ENCODE measurements at places on chromosomes 3 and 15.

GRCh38 chr15:52427804-52428203, 100.9 kb downstream of the MYO5A start:
- DNase-seq = no peak

- no peak for DNase-seq
These were observed 19.3 kb downstream of the PDZRN3 start for GRCh38 chr3:73605412-73605811.

DNA sequence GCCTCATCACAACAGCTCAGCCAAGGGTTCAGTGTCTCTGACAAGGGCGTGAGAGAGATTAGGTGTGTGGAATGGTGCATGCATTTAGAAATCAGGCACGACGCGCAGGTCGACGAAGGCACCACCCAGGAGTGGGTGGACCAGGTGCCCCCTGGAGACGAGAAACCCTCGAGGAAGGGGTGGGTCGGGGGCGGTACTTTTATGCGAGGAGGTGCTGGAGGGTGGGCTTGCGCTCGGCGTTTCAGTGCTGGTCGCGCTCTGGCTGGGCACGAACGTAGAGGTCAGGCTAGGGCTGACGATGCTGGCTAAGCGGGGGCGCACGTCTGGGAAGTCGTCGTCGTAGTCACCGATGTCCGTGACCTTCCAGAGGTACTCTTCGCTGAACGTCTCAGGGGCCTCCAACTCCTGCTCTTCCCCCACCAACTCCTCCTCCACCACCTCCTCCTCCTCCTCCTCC, 393 bp downstream of the ERICH6 start:
- DNase-seq = peak; percentile 14

- no peak for DNase-seq
These were observed 61.5 kb downstream of the NUP210 start for GRCh38 chr3:13358643-13359042.

DNA sequence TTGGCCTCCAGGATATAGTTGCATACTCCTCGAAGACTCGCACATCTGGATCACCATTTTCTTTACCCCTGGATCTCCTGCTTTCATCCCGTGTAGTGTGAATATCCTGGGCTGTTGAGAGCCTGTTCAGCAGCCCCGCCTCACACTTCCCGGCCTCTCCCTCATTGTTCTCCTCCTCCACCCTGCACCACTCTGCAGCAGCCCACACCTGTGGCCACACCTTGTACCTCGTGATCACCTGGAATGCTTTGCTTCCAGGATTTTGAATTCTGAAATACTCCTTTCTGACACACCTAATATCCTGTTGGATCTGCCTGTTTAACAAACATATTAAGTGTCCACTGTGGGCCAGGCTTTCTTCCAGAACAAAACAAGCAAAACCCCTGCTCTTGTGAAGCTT, 14.4 kb downstream of the ABHD17C start:
- DNase-seq = no peak

DNA sequence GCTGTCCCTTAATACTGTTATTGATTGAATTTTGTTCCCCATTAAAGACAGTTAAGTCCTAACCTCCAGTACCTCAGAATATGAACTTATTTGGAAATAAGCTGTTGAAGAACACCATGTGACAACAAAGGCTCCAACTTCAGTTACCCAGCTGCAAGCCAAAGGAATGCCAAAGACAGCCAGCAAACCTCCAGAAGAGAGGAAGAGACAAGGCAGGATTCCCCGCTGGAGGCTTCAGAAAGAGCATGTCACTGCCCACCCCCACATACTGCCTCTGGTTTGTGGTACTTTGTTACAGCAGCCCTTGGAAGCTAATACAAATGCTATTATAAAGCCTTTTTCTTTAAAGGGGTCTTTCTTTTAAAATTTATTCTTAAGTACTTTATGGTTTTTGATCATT, 18.4 kb upstream of the NEK10 start:
- no peak for DNase-seq

GRCh38 chr3:72095521-72095920, 310.6 kb upstream of the PROK2 start:
- DNase-seq = no peak

DNA sequence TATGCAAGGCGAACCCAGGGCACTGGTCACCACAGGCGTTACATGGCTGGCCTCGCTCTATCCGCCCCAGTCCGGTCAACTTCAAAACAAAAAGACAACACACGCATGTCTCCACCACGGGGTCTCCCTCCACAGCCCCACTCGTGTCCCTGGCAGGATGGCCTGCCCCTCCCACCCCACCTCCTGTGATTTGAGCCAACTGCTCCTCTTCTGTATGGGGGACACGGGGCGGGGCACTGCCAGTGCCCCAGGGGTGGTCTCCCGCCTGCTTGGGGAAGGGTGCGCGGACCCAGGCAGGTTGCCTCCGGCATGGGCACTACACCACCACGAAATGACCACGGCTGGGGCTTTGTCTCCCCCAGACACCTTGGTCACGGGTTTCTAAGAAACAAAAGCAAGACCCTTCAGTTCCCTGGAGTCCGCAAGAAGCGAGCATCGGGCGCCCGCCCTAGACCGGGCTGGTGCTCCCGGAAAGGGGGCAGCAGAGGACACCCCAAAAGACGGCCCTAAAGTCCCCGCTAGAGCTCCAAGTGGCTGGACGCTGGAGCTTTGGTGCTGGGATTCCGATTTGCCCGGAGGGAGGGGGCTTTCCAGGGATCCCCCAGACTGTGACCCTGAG, 219.3 kb upstream of the PRICKLE2 start:
- DNase-seq = no peak

DNA sequence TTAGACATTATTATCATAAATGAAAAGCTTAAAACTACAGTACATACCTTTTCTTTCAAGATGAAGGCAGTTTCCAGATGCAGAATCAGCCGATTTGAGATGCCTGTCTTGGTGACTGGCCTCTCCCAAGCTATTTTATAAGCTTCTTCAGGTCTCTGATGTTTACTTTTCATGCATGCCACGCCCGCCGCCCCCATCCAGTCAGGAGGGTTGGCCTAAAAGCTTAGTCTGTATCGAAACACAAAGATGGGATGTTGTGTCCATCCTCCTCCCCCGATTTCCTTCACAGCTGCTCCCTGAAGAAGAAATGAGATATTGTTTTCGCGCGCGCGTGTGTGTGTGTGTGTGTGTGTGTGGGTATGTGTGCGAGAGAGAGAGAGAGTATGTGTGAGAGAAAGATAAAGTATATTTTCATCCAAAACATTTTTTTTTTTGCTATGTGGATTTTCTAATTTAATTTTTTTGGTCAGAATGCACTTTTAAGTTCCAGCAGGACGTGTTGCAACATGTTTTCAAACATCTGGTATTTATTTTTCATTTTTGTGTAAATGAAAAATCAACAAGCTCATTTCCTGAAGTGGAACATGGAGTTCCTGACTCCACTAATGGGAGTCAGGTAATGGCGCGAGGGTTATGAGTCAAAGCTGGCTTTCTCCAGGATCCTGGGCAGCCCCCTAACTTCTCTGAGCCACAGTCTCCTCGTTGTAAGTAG, at the start of gene APOD:
Gene APOD, minus strand, starts transcription at position 110 of the 712 bp plus-strand sequence. CDS start 4,479 bp downstream, outside the sequence.
- no peak for DNase-seq

- no peak for DNase-seq
These were observed 1463.4 kb downstream of the SI start for GRCh38 chr3:163614886-163615285.

DNA sequence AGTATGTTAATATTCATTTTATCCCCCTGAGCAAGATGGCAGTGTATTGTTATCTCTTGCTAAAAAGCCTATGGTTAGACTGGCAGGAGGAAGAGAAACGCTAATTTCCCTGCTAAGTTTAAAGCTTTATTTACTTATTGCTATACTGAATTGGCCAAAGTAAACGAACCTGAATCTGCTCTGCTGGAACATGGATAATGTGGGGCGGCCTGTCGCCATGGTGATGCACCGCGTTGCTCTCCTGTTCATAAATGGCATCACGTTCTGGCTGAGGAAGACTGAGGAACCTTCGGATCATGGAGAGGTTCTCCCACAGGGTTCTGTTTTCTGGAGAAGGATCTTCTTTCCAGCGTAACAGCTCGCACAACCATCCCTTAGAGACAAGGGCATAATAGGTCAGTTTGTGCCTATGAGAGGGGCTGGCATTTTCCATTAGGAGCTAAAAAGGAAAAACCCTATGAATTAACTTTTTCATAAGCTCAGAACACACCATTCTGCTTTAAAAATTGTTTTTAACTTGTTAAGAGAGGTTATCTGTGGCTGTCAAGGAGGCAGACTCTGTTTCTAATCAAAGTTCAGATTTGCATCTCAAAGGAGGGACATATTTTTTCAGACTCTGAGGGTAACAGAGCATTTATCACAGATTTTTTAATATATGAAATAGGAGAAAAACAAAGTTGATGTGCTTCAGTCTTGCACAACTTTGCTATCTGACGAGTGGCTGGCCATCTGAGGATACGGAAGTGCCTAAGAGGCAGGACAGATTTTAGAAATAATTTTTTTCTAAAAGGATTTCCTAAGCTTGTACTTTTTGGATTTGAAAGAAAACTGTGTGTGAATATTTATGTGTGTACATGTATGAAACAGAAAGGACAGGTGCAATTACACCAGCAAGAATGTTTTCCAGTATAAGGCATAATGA, 73.1 kb downstream of the SATB1 start:
- no peak for DNase-seq

DNA sequence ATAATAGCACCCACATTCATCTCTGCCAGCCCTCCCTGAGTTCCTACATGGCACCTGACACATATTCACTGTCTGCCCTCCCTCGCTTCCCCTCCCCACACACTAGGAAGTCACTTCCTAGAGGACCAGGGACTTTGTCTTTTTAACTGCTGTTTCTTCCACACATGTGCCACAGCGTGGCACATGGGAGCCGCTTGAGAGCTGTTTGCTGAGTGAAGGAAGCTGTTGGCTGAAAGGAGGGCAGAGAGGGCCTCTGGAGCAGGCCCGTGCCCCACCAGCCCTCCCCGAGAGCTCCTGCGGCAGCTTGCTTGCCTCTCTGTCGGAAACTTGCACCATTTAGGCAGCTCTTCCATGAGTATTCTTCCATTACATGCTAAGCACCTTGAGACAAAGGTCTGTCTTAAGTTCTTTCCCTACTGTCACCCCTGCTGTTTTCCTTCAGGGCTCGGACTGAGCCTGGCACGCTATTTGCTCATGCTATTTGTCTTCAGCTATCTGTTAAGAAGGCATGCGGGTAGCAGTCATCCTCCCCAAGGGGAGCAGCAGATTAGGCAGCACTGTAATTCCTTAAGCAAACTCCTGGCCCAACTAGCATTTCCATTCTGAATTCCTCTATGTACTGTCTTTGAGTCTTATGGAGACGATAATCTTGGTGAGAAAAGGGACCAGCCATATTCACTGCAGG, 72.2 kb downstream of the CACNA1D start:
- DNase-seq = no peak

DNA sequence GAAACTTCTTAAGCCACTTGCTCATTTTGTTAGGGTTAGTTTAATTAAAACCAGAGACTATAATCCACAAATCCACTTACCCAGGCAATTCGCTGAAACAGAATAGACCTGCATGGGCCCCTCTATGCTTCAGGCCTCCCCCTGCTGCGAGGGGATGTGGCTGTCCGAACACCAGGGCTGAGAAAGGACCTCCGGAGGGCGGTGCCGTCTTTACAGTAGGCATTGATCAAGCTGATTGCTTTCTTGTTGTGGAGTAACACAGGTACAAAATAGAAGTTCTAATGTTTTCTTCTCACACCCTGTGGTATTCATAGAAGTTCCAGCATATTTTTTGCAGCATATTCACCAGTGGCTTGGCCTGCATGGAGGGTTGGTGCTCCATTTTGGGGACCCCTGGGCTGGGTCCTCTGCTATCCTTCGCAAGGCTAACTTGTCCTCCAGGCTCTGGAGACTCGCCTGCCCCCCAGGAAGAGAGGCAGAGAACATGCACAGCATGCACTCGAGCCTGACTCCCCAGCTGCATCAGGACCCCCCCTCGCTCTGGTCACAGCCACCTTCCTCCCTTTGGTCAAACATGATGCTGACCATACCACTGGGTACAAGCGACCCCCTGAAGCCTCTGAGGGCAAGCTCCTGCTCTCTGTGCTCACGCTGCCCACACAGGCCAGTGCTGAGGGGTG, 55.3 kb downstream of the TPRA1 start:
- DNase-seq = no peak

Measured in stimulated activated CD8-positive, alpha-beta memory T cell treated with anti-CD3 and anti-CD28 coated beads, Interleukin-7, amount 100 ng/mL, for 1 hour (primary cell).